Gastrocnemius medialis (tissue), 4 donors: ENCODE measurements at places on chromosomes 6 and 20. TPM values are rescaled to one million over a fixed set of nuclear protein-coding genes. Genes with fewer than 3 reads are reported as not detected.

GNAS-AS1 gene
- total RNA-seq: not detected

HFE gene
- total RNA-seq: 1.3 TPM

ZNF184 gene
- total RNA-seq: 4.6 TPM

- no peak overlapping the region for H3K27ac ChIP-seq
- H3K36me3 ChIP-seq: no peaks in the 10 kb centered on the region
- H3K4me1 ChIP-seq: peaks cover 14% of the 10 kb centered on the region
- H3K27me3 ChIP-seq: no peaks in the 10 kb centered on the region
Measured at GRCh38 chr6:44446626-44447300, 59.3 kb downstream of the CDC5L start.

- H3K4me1 ChIP-seq: no peaks in the 10 kb centered on the region
- H3K27ac ChIP-seq: no peak overlapping the region
- no peak for DNase-seq
- no peaks in the 10 kb centered on the region for H3K27me3 ChIP-seq
Measured at GRCh38 chr20:58044931-58045555, 183.4 kb downstream of the ANKRD60 start.

DNA sequence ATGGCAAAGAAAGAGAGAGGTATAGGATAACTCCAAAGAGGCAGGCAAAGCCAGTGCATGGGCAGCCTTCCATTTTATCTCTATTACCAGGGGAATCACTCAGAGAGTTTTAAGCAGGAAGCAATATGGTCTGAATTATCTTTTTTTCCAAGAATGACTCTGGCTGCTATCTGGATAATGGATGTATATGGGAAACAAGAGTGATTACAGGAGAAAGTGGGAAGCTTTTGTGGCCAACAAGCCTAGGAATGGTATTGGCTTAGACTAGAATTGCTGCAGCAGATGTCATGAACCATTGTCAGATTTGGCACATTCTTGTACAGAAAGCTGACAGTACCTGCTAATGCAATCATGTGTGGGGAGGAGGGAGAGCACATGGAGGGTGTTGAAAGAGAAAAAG is 73.0 kb upstream of the BTBD3 start:
- H3K36me3 ChIP-seq: no peaks in the 10 kb centered on the region
- H3K4me1 ChIP-seq: no peaks in the 10 kb centered on the region
- no peak overlapping the region for H3K27ac ChIP-seq
- H3K27me3 ChIP-seq: no peaks in the 10 kb centered on the region
- no peak overlapping the region for H3K4me3 ChIP-seq

GRCh38 chr6:14537030-14537429 is 419.5 kb downstream of the CD83 start:
- no peak overlapping the region for H3K27ac ChIP-seq
- no peak for DNase-seq
- peaks cover 18% of the 10 kb centered on the region for H3K4me1 ChIP-seq
- H3K36me3 ChIP-seq: no peaks in the 10 kb centered on the region
- H3K4me3 ChIP-seq: no peak overlapping the region

DNA sequence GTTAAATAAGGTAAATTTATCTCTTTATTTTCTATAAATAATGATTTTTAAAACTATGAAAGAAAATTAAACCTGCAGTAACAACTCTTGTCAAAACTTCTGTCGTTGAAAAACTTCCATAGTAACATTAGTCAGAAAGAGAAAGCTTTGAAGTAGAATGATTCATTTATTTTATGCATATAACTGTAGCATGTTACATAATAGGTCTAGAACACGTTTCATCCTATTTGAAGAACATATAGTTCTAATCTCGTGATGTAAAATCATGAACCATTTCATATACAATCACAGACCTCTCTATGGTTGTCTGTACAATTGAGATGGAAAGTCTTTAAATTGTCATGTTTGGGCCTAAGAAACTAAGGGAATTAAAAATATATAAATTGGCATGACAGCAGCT is 61.3 kb upstream of the MYLIP start:
- no peak overlapping the region for H3K4me3 ChIP-seq
- H3K27ac ChIP-seq: no peak overlapping the region
- H3K4me1 ChIP-seq: no peaks in the 10 kb centered on the region
- no peaks in the 10 kb centered on the region for H3K36me3 ChIP-seq

DNA sequence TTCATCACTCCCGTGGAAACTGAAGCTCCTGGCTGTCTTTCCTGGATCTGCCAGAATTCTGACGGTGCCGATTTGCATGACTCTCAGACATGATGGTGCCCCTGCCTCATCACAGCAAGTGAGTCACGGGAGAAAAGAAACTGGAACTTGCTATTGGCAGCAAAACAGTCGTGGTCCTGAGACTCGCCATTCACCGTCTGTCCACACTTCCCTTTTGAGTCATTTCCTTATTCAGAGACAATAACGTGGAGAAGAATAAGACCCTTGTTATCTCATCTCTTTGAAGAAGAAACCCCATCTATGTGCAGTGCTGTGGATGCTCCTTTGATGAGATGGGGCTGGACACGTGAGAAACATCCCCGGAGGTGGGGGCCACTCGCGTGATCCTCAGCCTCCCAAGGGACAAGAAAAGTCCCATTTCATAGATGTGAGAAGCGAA is 4.2 kb downstream of the GPR31 start:
- H3K27me3 ChIP-seq: no peaks in the 10 kb centered on the region
- H3K36me3 ChIP-seq: no peaks in the 10 kb centered on the region
- no peak for DNase-seq
- no peaks in the 10 kb centered on the region for H3K4me1 ChIP-seq
- H3K27ac ChIP-seq: no peak overlapping the region
- no peak overlapping the region for H3K4me3 ChIP-seq

GRCh38 chr6:88321306-88321705 is 155.2 kb upstream of the CNR1 start:
- H3K4me1 ChIP-seq: no peaks in the 10 kb centered on the region
- no peak overlapping the region for H3K27ac ChIP-seq
- no peaks in the 10 kb centered on the region for H3K27me3 ChIP-seq
- H3K4me3 ChIP-seq: no peak overlapping the region

DNA sequence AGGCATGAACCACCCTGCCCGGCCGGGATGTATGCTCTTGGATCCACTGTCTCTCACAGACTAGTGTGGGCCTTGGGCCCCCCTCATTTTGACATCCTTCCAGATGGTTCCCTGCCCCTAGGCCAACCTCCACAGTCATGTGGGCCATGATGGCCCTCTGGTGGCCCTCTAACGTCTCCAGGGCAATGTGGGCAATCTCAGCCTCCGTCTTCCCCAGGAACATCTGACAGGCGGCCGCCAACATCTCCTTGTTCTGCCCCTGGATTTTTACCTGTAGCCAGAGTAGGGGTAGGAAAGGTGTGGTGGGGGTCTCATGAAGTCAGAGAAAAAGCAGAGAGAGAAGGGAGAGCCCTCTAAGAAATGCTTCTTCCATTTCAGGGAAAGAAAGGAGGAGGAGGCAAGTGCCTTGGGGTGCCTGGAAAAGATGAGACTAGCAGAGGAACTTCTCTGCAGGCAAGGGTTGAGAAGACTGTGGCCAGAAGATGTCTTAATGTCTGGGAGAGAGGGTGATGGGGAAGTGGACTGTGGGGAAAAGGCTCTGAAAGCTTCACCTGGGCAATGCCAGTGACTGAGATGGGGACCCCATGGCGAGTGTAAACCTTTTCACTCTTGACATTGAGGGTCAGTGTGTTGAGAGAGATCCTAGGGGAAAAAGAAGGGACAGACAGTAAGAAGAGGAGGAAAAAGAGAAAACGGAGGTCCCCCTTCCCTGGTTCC is 1.3 kb downstream of the FLOT1 start:
- peak overlapping the region; percentile 71 for H3K4me3 ChIP-seq
- H3K36me3 ChIP-seq: no peaks in the 10 kb centered on the region
- DNase-seq: no peak
- H3K27ac ChIP-seq: peak overlapping the region; percentile 87
- peaks cover 22% of the 10 kb centered on the region for H3K4me1 ChIP-seq
